ENCODE measurements at places on chromosomes 12 and 14.

- DNase-seq: no peak
These were observed 417.1 kb upstream of the TMTC1 start for GRCh38 chr12:30200864-30201263.

GRCh38 chr12:131860472-131861260, 32.5 kb downstream of the MMP17 start:
- peak; percentile 80 for DNase-seq

DNA sequence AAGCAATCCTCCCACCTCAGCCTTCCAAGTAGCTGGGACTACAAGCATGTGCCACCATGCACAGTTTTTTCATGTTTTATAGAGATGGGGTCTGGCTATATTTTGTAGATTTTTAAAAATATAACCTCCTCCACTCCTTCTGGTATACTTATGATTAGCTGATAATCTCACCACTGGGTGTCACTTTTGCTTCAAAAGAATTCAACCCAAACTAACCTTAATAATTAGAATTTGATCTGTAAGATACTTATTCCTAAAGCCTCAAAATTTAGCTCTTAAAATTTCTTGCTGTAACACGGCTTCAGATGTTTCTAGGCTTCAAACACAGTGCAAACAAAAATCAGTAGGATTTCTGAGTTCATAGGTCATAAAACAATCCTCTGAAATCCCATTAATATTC, 130.3 kb downstream of the CEP83 start:
- no peak for DNase-seq

GRCh38 chr12:55112378-55112875, 13.8 kb upstream of the OR9K2 start:
- no peak for DNase-seq

DNA sequence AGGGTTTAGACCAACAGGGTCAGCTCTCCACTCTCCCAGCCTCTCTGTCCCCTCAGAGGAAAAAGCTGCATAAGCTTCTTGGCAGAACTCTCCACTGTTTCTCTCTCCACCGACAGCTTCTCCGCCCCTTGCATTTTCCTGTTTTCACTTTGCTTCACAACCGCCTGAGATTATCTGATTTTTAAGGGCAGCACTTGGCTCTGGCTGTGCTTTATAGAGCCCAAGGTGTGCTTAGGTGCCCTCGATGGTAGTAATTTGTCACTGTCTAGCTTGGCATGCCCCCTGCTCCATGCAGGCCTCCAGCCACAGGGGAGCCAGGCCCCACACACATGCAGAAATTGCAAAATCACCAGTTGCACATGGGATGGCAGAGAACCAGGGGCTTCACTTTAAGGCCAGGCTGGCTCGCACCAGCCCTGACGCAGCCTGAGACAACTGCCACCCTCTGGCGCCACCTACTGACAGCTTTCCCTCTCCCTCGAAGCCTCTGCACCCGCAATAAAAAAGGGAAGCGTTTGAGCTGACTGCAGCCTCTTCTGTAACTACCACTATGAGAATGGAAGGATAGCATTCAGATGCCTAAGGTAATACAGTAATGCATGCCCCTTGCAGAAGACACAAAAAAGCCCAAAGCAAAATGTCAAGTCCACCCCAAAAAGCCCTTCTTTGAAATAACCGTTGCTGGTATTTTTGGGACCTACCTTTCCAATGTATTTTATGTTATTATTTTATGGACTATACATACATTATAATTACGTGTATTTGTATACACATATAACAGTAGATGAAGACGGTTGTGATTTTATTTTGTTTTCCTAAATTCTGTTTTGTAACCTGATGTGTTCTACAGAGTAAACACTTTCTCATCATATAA, 32.0 kb upstream of the RIMBP2 start:
- DNase-seq: peak; percentile 88

GRCh38 chr14:102293781-102294180, 11.2 kb downstream of the MOK start:
- DNase-seq: no peak

- peak; percentile 65 for DNase-seq
These were observed 76.5 kb downstream of the TGFB3 start for GRCh38 chr14:75905147-75905904.

DNA sequence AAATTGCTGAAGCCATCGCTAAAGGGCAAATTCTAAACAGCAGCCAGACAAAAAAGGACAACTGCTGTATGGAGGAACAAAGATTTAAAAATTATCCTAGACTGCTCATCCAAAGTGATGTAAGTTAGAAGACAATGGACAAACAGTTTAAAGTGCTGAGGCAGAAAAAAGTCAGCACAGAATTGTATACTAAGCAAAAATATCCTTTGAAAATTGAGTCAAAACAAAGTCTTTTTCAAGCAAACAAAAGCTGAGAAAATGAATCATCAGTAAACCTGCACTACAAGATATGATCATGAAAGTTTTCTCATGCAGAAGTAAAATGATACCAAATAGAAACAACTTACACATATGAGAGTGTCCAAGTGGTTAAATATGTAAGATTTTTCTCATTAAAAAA, 43.6 kb downstream of the EML5 start:
- DNase-seq: no peak

GRCh38 chr12:48160046-48160445, 2.7 kb upstream of the ASB8 start:
- no peak for DNase-seq

- no peak for DNase-seq
These were observed 572 bp upstream of the RASSF8 start for GRCh38 chr12:25957793-25958427.

DNA sequence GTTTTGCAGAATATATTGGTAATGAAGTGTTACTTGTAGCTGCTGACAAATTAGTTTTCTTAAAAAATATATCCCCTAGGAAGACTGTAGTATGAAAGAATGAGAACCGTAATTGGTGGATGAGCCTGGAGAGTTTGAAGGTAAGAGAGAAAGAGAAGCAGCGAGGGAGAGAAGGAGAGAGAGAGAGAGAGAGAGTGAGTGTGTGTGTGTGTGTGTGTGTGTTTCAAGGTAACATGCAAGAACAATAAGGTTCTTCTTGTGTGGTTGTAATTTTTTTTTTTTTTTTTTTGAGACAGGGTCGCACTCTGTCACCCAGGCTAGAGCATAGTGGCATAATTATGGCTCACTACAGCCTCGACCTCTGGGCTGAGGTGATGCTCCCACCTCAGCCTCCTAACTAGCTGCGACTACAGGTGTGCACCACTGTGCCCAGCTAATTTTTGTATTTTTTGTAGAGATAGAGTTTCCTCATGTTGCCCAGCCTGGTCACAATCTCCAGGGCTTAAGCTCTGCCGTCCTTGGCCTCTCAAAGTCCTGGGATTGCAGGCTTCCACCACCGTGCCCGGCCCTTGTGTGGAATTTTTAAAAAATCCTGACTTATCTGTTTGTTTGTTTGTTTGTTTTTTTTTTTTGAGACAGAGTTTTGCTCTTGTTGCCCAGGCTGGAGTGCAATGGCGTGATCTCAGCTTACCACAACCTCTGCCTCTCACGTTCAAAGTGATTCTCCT, 73.7 kb downstream of the RASSF3 start:
- no peak for DNase-seq

DNA sequence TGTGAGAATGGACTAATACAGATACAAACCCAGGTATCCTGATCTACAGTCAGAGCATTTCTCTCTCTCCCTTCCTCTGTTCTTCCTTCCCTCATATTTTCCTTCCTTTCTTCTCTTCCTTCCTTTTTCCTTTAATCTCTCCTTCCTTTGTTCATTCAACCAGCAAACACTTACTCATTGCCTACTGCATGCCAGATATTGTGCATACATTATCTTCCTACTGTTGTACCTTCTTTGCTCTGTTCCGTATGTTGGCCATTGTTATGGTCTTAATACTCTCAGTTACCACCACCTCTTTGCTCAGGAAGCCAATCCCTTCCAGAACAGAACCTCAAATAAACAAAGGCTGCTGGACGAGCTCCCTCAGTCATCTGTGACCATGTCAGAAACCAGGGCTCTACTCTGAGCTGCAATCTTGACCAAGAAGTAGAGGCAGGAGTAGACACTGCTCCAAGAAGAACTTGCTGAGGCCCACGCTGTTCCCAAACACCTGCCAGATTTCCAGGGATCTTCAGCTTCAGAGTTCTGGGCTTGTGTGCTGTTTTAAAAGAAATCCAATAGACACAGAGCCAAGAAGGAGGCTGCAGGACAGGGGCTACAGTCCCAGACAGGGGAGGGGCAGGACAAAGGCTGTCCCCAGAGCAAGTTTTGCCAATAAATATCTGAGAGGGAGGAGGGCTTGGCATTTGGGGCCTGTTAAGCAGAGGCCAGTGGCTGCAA, 526.7 kb upstream of the TBX3 start:
- DNase-seq: no peak

DNA sequence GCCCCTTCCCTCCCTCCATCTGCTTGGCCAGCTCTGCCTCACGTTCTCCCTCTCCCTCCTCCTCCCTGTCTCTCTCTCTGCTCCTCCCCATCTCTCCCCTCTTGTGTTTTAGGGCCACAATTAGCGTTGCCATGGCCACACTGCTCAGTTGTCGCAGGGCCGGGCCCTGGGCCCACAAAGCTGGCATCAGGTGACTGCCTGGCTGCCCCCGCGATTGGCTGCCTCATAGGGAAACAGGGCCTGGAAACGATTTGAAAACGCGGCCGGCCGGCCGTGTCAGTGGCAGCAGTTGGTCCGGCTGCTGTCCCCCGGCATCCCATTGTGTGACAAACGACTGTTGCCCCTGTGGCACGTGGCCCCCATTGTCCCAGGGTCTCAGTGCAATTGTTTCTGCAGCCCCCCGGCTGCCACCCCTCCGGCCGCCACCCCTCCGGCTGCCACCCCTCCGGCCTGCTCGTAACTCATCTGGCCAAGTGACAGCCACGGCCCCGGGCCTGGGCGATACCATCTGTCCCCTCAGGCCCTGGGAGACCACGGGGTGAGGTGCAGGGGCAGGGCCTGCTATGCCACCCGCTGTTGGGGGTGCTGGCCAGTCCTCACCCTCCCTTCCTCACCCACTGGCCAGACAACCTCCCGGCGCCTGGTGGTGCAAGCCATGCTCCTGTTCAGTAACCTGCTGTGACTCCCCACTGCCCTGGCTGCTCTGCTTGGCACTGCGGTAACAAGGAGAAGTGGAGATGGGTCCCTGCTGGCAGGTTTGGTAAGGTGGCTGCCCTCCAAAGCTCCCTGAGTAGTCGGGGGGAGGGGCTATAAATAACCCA, 17.4 kb downstream of the FOXN4 start:
- peak; percentile 86 for DNase-seq

GRCh38 chr12:43872396-43872795, 36.5 kb downstream of the TMEM117 start:
- DNase-seq: no peak

GRCh38 chr12:97638739-97639138, 176.1 kb downstream of the RMST start:
- DNase-seq: no peak

- peak; percentile 61 for DNase-seq
These were observed 26.2 kb downstream of the PLXNC1 start for GRCh38 chr12:94174576-94174975.

GRCh38 chr12:53493610-53494391, 5.5 kb downstream of the MAP3K12 start:
- DNase-seq: no peak

DNA sequence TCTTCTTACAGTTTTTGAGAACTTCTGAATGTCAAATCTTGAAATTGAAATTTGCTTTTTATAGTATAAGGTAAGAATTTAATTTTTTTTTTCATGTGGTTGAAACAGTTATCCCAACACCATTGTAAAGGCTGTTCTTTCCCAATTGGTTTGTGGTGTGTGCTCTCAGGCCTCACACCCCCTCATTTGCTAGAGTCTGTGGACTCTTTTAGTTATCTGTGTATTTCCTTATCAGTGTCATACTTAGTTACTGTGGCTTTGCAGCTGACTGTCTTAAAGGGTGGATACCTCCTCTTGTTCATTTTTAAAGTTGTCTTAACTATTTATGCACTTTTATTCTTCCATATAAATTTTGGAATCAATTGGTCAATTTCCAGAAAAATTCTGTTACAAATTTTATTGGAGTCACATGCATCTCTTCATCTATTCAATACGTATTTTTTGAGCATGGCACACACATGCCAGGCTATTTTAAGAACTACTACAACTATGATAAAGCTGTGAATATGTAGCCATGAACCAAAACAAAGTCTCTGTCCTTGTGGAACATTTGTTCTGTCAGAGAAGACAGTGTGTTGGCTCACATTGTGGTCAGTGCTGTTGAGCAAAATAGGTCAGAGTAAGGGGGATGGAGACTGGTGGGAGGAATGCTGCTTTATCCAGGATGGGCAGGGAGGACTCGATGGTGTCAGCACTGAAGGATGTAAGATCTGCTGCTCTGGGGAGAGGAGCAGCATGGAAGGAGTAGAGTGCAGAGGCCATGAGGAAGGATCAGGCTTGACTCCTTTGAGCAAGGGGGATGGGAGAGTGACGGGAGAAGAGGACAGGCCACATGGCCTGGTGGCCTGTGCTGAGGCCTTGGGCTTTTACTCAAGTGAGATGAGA, 24.1 kb downstream of the FGF23 start:
- DNase-seq: no peak

- DNase-seq: no peak
These were observed 301.4 kb upstream of the NOS1 start for GRCh38 chr12:117662620-117663395.

- no peak for DNase-seq
These were observed 139.4 kb downstream of the SLC15A4 start for GRCh38 chr12:128684352-128684751.

DNA sequence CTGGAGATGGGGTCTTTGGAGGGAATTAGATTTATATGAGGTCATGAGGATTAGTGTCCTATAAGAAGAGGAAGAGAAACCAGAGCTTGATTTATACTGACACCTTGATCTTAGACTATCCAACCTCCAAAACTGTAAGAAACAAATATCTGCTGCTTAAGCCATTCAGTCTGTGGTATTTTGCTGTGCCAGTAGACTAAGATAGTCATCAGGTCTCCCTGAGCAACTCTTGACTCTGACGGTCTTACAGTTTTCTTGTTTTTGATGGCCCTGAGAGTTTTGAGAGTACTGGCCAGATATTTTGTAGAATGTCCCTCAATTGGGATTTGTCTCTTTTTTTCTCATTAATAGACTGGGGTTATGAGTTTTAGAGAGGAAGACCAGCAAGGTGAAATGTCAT, 51.7 kb downstream of the TSHR start:
- no peak for DNase-seq

- DNase-seq: no peak
These were observed 39.5 kb downstream of the VWF start for GRCh38 chr12:6084969-6085450.

GRCh38 chr12:55862286-55862685, 19.6 kb upstream of the MMP19 start:
- no peak for DNase-seq

DNA sequence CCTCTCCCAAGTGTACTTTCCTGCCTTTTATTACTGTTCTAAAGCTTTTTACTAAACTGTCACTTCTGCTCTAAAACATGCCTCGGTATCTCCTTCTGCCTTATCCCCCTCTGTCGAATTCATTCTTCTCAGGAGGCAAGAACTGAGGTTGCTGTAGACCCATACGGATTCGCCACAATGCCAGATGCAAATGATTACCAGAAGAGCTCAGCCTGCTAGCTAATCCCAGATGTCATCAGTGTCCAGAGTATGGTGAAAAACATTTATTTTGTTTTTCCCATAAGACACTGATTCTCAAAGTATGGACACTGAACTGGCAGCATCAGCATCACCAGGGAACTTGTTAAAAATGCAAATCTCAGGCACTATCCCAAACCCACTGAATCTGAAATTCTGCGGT, 359.3 kb downstream of the TMTC2 start:
- no peak for DNase-seq

- DNase-seq: no peak
These were observed 7.3 kb downstream of the BCL7A start for GRCh38 chr12:122028905-122029560.

GRCh38 chr12:48183876-48184548, 568 bp downstream of the CCDC184 start:
- DNase-seq: no peak
